Brain microvascular endothelial cell (primary cell): ENCODE measurements at places on chromosomes 16 and 17.

- no peak for DNase-seq
Measured at GRCh38 chr16:20897922-20898321, 2.2 kb downstream of the DCUN1D3 start.

- peak; percentile 53 for DNase-seq
Measured at GRCh38 chr17:27756467-27757371, 43.6 kb downstream of the NOS2 start.

DNA sequence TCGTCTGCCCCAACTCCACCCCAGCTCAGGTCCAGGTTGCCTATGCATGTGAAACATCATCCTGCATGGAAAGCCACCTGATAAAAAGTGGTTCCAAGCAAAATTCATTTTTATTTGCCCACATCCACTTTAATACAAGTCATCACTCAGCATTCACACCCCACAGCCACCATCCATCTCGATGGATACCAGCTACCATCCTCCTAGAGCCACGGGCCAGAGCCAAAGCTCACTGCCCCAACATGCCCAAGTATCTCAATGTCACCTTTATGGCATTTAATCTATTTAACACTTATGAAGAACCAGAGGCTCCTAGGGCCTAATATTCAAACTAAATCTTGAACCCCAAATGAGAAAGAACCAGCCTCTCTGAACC is 70.5 kb downstream of the COPRS start:
- DNase-seq, result no peak

GRCh38 chr17:50931144-50931908 is 65.2 kb upstream of the TOB1 start:
- DNase-seq, result peak; percentile 78

GRCh38 chr17:61294777-61295176 is 104.9 kb upstream of the TBX2 start:
- peak; percentile 61 for DNase-seq

DNA sequence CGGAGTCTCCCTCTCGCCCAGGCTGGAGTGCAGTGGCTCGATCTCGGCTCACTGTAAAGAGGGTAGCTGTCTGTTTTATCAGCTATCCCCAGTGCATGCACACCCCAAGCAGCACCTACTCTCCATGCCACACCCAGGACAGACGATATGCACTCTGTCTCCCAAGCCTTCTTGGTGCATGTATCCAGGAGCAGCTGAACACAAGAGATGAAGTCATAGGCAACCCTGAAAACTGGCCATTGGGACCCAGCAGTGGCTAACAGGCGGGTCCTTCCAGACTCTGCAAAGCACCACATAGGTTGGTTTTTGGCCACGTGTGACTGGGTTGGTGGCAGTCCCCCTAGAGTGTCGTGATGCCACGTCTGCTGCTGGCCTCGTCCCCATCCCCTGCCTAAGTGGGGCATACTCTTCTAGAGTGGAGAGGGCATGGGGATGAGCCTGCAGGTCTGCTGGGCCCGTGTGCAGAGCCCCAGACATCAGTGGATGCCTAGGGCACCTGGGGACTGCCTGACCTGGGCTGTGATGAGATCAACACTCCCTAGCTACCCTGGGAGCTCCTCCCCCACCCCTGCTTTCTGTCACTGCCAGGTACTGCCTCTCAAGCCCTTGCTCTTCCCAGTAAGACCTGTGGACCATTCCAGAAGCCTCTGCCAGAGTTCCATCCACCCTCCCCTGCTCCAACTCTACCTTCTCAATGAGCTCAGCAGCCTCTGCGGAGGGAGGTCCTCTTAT is 9.3 kb downstream of the PDE6G start:
- no peak for DNase-seq

GRCh38 chr16:69266334-69267063 is 44.7 kb upstream of the VPS4A start:
- DNase-seq, result no peak

GRCh38 chr17:33142705-33143299 is 150.3 kb downstream of the ASIC2 start:
- DNase-seq, result no peak

DNA sequence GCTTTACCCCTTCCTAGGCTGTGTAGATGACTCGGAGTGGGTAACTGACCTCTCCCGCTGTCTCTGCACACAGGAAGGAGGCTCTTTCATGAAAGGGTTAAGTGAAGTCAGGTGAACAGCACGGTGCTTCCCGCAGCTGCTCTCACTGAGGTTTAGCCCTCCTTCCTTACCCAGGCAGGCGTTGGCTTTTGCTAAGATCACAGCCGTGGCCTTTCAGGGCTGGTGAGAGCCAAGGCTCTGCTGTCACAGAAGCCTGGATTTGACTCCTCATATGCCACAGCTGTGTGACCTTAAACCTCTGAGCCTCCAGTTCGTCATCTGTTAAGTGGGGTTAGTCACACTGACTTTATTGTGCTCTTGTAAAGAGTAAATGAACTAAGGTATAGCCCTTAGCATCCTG is 90.9 kb upstream of the PLCG2 start:
- no peak for DNase-seq

DNA sequence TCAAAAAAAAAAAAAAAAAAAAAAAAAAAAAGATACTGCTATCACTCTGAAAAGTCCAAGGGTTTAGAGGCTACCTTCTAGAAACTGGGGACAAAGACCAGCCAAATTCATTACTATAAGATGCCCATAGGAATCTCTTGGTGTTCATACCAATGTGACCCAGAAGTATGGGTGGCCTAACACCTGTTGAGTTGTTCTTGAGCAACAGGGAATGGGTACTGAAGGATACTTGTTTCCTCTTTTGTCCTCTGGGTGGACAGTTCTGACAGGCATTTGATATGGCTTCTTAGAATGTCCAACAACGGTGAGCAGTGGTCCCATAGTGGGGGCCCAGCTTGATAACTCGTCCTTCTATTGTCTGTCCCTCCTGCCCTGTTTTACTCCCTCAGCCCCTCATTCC is 141.4 kb upstream of the PLEKHM1 start:
- no peak for DNase-seq

DNA sequence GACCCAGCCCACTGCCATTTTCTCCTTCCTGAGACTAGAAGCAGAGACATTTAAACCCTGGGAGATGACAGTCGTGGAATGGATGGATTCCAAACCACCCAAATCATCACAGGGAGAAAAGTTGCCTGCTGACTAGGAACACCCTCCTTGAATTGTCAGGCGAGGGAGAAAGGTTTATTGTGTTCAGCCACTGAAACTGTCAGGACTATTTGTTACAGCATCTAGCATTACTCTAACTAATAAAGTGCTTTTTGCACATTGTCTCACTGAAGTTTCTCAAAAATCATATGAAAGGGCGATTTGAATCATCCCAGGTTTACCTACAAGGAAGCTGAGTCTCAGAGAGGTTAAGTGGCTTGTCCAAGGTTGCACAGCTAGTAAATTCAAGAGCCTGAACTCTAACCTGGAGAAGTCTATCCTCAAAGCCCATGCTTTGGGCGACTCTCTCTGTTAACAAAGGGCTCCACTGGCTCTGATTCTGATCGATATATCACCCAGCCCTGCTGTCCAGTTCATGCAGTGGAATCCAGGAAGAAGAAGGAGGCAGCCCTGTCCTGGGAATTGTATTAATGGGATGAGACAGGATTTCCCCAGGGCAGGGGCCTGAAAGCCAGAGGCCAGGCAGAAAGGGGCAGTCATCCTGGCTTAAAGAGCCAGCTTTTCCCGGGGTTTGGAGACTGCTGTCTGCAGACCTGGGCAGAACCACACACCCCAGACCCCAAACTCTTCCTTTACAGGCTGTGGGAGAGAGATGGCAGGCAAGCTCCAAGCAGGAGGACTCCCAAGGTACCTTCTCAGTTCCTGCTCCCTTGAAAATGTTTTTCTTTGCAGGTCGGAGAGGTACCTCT is 37.5 kb downstream of the IRX3 start:
- DNase-seq, result no peak

DNA sequence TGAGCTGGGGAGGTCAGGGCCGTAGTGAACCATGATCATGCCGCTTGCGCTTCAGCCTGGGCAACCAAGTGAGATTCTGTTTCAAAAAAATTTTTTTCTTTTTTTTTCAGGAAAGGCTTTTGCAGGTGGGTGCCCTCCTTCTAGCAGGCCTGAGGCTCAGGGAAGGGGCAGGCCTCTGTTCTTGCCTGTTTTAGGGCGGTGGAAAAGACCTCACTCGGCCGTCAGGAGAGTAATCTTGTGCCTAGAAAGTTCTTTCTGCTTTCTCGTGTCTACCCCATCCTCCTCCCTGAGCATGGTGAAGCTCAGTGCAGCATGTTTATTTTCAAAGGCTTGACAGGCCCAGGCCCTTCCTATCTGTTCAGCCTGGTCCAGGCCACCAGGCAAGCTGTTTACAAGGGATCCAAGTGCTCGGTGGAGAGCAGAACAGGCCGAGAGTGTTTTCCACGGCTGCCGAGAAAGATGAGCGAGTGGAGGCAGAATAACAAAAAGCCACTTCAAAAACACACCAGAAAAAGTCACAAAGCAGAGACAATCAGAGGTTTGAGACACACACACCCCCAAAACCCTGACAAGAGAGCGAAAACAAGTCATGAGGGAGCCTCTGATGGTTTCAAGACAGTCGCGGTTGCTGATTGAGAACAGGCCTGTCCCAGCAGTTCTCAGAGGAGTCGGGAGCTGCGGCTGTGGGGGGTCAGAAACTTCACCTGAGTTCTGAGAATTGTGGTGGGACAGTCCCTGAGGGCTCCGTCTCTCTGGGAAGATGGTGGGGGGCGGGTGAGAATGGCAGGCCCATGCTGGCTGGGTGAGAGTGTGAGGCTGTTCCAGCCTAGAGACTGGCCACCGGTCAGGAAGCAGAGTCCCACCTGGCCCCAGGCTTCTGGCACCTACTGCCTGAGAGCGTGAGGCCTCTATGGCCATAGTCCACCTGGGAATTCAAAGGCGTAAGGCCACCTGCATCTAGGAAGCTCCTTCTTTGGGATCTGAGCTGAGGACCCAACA is 37.5 kb upstream of the CCR7 start:
- DNase-seq, result no peak

DNA sequence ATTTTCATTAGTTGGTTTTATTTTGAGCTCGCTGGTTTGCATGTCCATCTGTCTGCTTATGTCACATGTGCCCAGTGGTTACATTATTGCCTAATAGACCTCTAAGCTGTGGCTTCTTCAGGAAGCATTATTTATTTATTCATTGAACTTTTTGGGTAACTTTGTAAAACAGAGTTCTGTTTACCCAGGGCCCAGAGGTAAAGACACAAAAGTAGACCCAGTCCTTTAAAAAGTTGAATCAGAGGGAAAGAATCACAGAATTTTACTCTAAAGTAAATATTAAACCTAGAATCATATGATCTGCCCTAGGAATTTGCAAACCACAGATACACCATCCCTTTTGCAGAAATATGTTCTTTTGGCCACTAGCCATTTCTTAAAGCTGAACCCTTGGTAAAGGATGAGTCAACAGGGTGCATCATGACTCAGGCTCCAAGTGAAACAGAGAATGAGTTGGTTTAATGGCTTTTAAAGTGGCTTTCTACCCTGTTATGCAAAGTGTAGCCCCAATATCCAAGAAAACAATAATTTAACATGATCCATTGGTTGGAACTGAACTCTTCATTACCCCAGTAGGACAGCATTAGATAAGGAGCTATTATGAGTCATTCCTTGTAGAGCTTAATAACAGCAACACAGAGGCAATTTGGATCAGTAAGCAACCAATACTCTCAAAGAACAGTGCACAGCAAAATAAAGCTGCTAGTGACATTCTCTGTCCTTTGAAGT is 236.3 kb downstream of the KCNJ2 start:
- peak; percentile 80 for DNase-seq

DNA sequence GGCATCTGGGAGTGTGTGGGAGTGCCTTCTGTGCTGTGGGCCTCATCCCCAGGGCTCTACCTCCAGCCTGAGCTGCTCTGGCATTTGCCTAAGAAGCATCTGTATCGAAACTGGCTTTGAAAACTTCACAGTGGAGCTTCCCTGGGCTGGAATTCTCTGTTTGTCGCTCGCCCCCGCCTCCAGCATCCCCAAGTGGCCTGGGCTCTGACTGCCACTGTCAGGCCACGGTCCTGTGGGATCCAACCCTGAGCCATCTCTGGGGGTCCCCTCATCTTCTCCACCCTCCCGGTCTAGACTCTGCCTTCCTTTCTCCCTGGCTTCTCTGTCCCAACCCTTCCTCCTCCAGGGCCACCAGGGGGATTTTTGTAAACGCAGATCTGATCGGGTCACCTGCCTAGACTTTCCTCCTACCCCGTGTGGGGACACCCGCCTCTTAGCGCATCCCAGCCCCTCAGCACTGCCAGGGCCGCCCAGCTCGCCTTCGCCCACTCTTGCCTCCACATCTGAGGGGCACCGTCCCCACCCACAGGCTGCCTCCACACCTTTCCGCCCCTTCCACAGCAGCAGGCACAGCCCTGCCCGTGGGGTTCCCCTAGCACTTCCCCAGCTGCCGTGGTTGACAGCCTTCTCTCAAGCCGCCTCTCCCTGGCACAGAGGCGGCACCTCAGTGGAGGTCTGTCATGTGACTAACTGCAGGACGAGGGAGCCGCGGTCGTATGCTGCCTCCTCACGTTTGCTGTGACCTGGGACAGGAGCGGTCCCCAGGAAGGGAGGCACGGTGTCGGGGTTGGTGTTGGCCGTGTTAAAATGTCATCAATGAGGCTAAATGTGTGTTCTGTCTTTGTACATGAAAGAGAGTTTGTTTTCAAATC is 12.0 kb downstream of the TBC1D24 start:
- DNase-seq, result no peak

GRCh38 chr16:84614623-84614967 is 3.3 kb downstream of the COTL1 start:
- DNase-seq, result no peak

DNA sequence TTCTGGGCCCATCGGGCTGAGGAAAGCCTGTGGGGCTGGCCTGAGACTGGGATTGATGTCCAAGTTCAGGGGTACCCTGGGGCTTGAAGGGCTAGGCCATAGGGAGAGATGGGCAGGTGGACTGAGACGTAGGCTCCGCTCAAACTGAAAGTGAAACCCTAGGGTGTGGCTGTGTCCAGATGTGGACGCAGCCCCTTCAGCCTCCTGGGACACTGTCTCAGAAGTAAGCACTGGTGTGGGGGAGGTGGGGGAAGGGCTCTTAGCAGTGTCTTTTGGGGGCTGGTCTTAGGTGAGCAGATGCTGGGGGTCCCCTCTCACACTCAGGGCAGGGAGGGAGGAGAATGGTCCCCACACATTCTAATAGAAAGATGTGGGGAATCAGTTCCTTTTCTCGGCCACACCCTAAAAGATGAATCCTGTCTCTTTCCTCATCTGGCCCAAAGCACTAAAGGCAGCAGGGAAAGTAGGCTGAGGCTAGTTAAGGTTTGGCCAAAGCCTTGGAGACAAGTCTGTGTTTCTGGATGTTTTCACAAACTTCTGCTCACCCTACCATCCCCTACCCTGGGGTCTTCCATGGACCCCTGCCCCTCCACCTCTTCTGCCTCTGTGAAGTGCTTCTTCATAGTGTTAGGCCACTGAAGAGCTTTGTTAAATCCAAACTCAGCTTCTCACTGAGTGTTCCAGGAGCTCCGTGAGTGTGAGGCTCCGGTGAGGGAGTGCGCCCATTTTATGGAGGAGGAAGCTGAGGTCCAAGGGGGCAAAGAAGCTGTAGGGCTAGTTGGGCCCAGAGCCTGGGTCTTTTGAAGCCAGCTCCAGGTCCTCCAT is 5.6 kb downstream of the FMNL1 start:
- DNase-seq, result no peak

- DNase-seq, result no peak
Measured at GRCh38 chr17:76576189-76576588, 9.5 kb downstream of the ST6GALNAC2 start.
